ENCODE measurements at places on chromosomes 7 and 10. TPM values are rescaled to one million over a fixed set of nuclear protein-coding genes. Genes with fewer than 3 reads are reported as not detected.

GRCh38 chr10:59900048-59900727 lies 6.2 kb downstream of the CCDC6 start:
- DNase-seq, result no peak

DNA sequence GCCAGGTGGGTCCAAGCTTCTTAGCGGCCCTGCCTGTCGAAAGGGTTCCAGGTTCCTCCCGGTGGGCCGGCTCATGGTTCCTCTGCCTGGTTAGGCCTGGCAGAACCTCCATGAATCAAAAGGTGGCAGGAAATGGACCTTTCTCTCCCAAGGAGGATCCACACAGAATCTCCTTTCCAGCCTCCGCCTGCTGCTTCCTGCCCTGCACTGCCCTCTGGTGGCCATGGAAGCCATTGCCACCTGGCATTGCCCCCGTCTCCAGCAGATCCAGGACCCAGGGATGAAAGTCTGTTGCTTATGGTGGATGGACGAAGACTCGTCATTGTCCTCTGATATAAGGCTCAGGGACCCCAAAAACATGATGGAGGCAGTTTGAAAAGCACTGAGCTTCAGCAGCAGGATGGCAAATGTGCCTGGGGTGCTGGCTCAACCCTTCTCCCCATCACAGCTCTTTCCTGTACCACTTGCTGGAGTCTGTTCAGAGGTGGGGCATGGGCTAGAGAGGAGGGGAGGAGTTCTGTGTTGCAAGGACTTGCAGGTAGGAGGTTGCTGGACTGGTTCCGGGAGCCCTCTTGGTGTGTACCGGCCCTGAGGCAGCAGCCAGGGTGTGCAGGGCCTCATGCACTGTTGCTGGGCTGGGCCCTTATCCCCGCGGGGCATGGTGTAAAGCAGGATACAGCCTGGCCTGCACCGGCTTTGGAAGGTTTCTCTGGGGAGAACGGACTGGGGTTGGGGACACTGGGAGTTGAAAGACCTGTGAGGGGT lies 11.3 kb upstream of the INMT start:
- DNase-seq, result no peak

DNA sequence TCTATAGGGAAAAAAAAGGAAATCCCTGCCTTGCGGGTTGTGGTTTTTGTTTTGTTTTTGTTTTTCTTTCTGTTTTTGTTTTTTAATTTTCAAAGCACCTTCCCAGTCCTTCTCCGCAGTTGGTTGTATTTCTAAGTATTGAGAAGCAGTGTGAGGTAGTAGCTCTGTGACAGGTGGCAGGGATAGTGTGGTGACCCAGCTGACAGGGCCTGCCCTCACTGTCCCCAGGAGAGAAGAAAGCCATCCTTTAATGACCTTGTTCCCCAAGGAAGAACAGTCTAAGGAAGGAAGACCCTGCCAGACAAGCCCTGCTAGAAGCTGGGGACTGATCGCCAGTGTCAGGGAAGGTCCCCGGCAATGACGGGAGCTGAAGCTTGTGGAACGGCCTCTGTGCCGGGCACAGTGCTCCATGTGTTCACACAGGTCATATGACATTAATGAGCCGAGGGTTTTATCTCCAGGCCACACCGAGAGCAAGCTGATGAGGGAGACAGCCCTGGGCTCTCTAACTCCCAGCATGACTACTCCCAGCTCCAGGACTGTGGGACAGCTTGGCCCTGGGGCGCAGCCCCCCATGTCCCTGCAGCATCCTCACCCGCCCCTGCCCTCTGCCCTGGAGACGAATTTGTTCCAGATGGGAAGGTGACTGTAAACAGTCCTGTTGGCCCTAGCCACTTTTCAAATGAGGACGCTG lies 69.0 kb upstream of the LRRC18 start:
- DNase-seq, result no peak

POLR3A gene
- polyA plus RNA-seq, result 15.8 TPM

AGAP5 gene
- polyA plus RNA-seq, result 27.8 TPM

C10orf71 gene
- polyA plus RNA-seq, result 0.07 TPM

- DNase-seq, result no peak
Observed at GRCh38 chr10:33066558-33067236, 108.7 kb upstream of the ITGB1 start.

LOXL4 gene
- 4.4 TPM for polyA plus RNA-seq

DNA sequence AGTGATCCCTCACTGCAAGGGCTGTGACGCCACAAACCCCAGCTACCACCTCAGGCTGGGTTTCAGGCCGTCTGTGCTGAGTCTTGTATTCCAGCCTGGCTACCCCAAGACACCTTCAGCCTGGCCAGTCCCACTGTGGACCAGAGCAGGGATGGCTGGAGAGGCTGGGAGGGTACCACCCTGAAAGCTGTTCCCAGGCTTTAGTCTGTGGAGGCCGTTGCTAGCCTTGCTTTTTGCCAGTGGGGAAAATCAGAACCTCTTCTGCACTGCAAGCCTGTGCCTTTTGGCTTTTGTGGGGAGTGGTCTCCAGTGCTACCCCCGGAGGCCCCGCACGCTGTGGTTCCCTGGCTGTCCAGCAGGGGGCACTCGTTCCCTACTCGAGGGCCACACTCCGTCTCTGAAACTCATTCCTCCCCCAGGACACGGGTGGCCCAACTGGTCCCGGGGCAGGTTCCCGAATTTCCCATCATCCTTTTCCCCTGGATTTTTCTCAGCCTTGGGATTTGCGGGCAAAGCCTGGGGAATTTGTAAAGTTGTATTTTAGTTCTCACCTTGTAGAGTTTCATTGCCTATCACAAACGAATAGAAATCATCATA lies 128.4 kb upstream of the BTBD16 start:
- no peak for DNase-seq

CYP2E1 gene
- 0.78 TPM for polyA plus RNA-seq

GRCh38 chr7:137687556-137688265 lies 159.1 kb downstream of the DGKI start:
- DNase-seq, result no peak

GRCh38 chr10:29600821-29601220 lies 34.0 kb downstream of the SVIL start:
- DNase-seq, result no peak

GRCh38 chr10:92742331-92743228 lies 52.8 kb downstream of the HHEX start:
- DNase-seq, result no peak

PNLIP gene
- not detected for polyA plus RNA-seq

OLAH gene
- 1.0 TPM for polyA plus RNA-seq

HMX3 gene
- not detected for polyA plus RNA-seq

DNA sequence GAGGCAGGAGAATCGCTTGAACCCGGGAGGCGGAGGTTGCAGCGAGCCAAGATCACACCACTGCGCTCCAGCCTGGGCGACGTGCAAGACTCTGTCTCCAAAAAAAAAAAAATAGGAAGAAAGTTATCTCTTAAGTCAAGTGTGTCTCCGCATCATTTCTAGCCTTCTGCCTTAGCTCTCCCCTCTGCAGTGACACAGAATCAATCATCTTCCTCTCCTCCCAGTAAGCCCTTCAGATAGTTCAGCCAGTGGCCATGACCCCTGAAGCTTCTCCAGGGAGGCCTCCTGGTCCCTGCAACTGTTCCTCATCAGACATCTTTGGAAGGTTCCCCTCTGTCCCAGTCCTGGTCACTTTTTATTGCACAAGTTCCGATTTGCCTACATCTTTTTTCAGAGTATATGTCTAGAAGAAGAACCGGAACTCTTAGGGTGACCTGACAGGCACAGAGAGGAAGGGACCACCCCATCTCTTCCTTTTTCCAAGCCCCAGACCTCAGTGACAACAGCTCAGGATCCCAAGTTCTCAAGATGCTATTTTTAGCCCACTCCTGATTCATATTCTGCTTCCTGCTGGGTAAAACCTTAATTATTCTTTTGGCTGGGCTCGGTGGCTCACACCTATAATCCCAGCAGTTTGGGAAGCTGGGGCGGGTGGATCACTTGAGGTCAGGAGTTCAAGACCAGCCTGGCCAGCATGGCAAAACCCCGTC lies 6.6 kb upstream of the RHBDD2 start:
- DNase-seq, result no peak

- no peak for DNase-seq
Observed at GRCh38 chr10:99536338-99537085, 3.8 kb downstream of the NKX2-3 start.

- no peak for DNase-seq
Observed at GRCh38 chr10:125127986-125128385, 32.4 kb downstream of the CTBP2 start.

PPP1R3C gene
- polyA plus RNA-seq, result 39.1 TPM

DNA sequence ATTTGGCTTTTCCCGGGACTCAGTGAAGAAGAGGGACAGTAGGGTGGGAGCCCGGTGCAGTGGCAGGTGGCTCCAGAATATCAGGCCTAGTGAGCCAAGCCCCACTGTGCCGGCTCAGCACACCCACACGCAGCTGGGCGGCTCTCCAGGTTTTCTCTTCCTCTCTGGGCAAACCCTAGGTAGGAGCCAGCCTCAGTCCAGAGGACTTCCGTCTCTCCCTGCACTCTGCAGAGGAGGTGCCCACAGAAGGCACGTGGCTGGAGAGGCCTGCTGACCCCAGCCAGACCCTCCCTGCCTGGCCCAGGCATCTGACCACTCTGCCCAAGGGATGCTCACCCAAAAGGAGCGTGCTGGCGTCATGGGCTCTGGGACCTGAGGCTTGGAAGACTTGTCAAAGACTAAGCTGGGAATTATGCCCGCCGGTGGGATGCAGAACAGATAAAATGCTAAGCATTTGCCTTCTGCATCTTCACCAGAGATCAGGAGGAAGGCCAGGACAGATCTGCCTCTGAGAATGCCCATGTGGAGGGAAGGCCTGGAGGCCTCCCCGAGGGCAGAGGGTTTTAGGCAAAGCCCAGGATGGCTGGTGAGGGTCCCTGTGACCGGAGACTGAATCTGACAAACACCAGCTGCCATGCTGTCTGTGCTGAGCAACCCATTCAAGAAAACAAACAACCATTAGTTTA lies 40.2 kb downstream of the TCERG1L start:
- DNase-seq, result no peak

Data from left renal cortex interstitium (tissue), 4 donors.